Endothelial cell of umbilical vein (primary cell): ENCODE measurements at places on chromosomes 7 and 10.

- no peaks in the 10 kb centered on the region for H3K36me3 ChIP-seq
- no peak overlapping the region for H3K4me3 ChIP-seq
- no peak overlapping the region for H3K27ac ChIP-seq
- no peak for DNase-seq
These were observed 28.2 kb downstream of the SEMA3C start for GRCh38 chr7:80890426-80891258.

- H3K4me1 ChIP-seq, result no peaks in the 10 kb centered on the region
- no peaks in the 10 kb centered on the region for H3K27me3 ChIP-seq
- no peak for DNase-seq
- no peak overlapping the region for H3K4me3 ChIP-seq
- H3K36me3 ChIP-seq, result no peaks in the 10 kb centered on the region
These were observed 202.5 kb upstream of the PTN start for GRCh38 chr7:137546009-137546408.

DNA sequence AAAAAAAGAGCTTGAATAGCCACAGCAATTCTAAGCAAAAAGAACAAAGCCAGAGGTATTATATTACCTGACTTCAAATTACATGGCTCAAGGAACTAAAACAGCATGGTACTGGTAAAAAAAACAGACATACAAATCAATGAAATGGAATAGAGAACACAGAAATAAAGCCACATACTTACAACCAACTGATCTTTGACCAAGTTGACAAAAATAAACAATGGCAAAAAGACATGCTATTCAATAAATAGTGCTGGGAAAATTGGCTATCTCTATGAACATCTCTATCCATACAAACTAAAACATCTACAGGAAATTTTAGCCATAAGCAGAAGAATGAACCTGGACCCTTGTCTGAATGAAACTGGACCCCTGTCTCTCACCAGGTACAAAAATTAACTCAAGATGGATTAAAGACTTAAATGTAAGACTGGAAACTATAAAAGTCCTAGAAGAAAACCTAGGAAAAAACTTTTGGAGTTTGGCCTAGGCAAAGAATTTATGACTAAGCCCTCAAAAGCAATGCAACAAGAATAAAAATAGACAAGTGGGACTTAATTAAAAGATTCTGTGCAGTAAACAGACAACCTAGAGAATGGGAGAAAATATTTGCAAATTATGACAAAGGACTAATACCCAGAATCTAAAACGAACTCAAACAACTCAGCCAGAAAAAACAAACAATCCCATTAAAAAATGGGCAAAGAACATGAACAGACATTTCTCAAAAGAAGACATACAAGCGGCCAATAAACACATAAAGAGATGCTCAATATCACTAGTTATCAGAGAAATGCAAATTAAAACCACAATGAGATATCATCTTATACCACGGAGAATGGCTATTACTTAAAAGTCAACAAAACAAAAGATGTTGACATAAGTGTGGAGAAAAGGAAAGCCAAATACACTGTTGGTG is 72.8 kb upstream of the DDC start:
- no peaks in the 10 kb centered on the region for H3K36me3 ChIP-seq
- no peak for DNase-seq
- H3K27me3 ChIP-seq, result no peaks in the 10 kb centered on the region
- H3K4me1 ChIP-seq, result peaks cover 6% of the 10 kb centered on the region
- no peak overlapping the region for H3K4me3 ChIP-seq

GRCh38 chr10:89425000-89425399 is 10.6 kb downstream of the IFIT5 start:
- H3K36me3 ChIP-seq, result no peaks in the 10 kb centered on the region
- DNase-seq, result no peak

GRCh38 chr10:24703700-24704099 is 20.0 kb downstream of the ARHGAP21 start:
- no peaks in the 10 kb centered on the region for H3K27me3 ChIP-seq
- H3K4me1 ChIP-seq, result peaks cover 18% of the 10 kb centered on the region
- DNase-seq, result no peak
- H3K4me3 ChIP-seq, result no peak overlapping the region
- H3K36me3 ChIP-seq, result no peaks in the 10 kb centered on the region
- no peak overlapping the region for H3K27ac ChIP-seq
